ENCODE measurements at places on chromosomes 11 and 22.
A peak's percentile ranks its signal among the peaks of the same experiment; 100 is the strongest.

GRCh38 chr11:104570078-104570701, 328.1 kb downstream of the CASP12 start:
- no peak for DNase-seq

DNA sequence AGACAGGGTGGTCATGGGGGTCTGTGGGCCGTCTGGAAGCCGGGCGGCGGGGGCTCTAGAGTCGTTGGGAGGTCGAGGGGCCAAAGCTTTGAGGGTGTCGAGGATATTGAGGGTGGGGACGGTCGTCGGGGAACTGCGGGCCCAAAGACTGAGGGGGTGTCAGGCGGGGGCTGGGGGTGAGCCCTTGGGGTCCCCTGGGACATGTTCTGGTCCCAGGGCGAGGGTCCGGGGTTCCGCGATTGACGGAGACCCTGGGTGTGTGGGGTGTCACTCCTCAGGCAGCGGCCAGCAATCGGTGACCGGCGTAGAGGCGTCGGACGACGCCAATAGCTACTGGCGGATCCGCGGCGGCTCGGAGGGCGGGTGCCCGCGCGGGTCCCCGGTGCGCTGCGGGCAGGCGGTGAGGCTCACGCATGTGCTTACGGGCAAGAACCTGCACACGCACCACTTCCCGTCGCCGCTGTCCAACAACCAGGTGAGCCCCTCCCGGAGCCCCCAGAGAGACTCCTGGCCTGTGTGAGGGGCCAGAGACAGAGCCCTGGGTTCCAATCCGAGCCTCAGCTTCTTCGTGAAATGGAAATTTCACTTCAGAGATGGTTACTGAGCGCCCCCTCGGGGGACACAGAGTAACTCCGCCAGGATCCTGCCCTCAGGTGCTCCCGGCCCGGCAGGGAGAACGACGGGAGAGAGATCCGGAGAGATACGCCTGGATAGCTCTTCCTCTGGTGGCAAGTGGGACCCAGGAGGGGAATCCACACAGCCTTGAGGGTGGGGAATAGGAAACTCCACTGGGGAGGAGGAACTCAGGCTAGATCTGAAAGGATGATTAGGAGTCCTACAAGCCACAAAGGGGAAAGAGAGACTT, 714 bp downstream of the SDF2L1 start:
- no peak for DNase-seq

GRCh38 chr22:18059991-18060390, 17.8 kb upstream of the PEX26 start:
- DNase-seq = no peak

DNA sequence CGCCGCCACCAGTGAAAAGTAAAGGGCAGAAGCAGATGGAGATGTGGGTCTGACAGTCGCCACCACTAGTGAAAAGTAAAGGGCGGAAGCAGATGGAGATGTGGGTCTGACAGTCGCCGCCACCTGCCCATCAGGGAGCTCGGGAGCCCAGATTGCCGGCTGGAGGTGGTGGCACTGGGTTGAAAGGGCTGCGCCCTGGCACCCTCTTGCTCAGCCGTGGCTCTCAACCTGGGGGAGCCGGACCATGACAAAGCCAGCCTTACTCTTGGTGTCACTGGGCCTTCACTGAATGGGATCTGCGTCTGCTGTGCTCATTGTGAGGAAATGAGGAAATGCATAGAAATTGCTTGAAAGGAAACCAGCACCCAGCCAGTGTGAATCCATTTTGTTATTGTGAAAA, 36.3 kb downstream of the AP2A2 start:
- DNase-seq = no peak

- no peak for DNase-seq
Measured at GRCh38 chr22:49334449-49334789, 493.3 kb downstream of the BRD1 start.

GRCh38 chr11:70240337-70240736, 30.2 kb upstream of the PPFIA1 start:
- DNase-seq = no peak

GRCh38 chr11:66907751-66908630, 50.2 kb downstream of the PC start:
- no peak for DNase-seq

DNA sequence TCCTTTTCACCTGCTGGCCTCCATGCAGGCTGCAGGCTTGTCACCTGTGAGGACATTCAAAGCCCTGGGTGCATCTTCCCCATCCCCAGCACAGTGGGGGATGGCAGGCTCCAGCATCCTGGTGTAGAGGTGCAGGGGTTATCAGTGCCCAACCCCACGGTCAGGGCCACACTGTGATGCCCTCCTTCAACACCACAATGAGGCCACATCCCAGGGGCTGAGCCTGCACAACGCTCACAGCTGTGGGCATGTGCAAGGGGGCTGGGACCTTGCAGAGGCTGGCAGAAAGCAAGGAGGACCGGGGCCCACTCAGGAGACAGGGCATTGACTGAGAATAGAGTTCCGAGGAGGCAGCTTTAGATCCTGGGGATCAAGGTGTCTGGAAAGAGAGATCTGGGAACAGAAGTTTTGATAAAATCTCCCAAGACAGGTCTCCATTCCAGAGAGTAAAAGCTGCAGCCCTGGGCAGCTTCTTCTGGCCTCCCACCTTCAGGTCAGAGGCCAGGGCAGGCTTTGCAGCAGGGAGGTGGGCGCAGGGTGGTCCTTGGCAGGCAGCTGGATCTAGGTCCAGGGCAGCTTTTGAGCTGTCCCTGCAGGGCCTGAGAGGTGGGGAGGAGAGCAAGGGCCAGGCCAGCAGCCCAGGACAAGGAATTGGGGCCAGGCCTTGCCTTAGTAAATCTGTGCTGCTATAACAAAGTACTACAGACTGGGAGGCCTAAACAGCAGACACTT, 250.8 kb upstream of the B3GAT1 start:
- no peak for DNase-seq

GRCh38 chr11:118530683-118531596, at the start of gene TMEM25:
TMEM25 (plus strand) TSS chr11:118531192; CDS start chr11:118531802, 610 bp downstream.
- peak; percentile 44 for DNase-seq

GRCh38 chr22:29380032-29380781, 8.2 kb downstream of the AP1B1 start:
- no peak for DNase-seq

DNA sequence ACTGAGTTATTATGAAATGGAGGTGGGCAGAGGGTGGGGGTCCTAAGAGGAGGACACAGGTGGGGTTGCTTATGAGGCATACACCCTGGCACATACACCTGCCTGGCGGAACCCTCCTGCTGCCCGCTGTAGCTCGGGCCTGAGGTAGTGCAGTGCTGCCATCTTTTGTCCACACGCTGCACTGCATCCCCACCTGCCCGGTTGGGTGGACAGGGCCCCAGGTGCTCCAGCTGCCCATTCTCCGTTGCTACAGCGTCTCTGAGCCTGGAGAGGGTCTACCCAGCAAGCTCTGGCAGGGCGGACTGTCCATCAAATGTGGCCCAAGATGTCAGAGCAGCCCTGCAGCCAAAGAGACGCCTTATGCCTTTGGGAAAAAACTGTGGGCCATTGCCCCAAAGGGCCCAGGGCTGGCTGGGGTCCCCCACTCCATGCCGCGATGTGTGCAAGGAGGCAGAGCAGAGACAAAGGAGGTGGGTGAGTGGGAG, 131.2 kb downstream of the BUD13 start:
- DNase-seq = no peak

DNA sequence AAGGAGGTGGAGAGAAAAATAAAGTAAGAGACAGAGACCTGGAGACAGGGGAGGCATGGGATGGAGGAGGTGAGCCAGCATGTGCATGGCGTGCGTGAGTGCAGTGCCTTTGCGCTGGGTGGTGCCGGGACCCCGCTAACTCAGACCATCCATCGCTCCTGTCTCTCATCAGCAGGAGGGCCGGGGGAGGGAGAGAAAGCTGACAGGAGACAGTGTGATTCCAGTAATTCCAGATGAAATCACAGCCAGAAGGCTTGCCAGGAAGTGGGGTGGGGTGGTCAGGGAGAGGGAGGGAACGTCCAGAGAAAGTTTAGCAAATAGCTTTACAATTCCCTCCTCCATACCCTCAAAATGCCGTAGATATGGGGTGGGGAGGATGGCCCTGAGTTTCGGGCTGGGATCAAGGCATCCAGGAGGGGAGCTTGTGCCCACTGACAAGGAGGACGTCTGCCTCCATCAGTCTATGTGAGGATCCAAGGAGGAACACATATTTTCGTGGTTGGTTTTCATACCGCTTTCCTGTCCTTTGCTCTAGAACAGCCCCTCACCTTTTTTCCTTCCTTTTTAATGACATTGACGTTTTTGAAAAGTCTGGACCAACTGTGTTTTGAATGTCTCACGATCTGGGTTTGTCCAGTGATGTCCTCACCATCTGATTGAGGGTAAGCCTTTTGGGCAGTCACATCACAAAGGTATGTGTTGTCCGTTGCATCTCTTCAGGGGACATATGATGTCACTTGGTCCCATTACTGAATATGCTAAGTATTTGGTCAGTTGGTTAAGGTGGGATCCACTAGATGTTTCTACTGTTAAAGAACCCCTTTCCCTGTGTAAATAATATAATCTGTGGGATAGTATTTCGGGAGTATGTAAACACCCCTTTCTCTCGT, 567.3 kb downstream of the MIAT start:
- no peak for DNase-seq

DNA sequence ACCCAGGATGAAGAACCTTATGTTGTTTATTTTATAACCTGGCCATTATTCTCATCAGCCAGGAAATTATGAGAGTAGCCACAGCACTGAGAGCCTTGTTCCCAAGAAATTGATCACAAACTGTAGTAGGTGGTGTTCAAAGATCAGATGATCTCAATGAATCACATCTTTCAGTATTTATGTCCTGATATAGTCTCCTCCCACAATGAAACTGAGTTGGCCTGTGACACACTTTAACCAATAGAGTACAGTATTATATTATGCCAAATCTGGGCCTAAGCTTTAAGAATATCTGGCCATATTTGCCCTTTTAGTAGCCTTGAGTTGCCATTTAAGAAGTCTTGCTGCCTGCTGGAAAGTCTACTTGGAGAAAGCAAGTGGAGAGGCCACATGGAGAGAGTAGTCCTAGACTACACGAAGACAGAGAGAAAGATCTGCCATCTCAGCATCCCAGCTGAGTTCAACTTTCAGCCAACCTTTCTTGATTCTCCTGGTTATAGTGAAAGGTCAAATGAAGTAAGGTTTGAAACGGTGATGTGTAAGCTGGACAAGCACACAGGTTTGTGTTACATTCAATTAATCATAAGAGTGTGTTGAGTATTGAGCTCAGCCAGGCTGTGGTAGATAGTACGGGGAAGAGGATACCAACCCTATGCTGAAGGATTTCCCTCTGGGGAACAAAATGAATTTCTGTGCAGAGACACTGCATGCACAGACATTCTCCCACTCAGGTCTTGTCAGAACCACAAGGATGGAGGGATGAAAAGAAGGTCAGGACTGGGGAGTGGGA, 561.8 kb downstream of the SOX6 start:
- no peak for DNase-seq

DNA sequence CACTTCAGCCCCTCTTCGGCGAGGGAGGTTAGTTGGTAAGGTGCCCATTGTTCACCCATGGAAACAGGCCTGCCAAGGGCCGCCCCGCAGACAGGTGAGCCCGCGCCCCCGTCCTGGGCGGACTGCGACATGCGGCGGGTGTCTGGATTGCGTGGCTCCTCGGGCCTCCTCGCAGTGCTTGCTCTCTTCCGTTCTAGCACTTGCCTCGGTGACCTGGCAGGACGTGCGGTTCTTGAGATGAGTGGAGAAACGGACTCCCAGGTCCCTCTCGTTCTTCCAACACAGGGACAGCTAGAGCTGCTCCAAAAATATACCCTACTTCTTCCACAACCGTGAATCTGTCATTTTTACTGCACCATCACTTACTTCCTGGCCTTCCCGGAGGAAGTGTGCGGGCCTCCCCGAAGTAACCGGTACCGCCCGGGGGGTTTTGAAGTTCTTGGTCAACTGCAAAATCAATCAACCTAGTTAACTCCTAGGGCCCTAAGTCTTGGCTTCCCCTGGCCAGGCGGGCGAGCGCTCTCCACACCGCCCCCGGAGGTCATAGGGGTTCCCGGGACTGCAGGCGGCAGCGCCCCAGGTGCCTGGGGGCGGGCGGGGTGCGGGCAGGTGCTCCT, 745 bp upstream of the ZBTB44 start:
- DNase-seq = no peak

GRCh38 chr11:69905611-69906452, 86.6 kb upstream of the FGF3 start:
- no peak for DNase-seq

DNA sequence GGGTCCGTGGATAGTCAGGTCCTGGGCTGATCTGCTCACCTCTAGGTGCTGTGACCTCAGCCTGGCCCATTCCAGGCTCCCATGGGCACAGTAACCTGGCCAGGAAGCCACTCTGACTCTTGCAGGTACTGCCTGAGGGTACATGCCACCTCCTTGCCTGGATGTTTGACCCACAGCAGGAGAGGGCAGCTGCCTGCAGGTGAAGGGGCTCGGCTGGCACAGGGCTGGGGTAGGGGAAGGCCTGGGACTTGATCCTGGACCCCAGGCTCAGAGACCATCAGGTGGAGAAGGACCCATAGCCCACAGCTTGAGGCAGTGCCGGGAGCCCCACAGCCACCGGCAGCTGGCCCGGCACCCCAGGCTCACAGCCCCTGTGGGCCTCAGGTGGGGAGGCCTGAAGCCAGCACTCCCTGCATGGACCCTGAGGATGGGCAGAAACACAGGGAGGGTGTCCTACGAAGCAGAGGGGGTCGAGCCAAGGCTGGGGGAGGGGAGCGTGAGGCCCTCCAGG, 2.7 kb downstream of the LRRC56 start:
- no peak for DNase-seq

DNA sequence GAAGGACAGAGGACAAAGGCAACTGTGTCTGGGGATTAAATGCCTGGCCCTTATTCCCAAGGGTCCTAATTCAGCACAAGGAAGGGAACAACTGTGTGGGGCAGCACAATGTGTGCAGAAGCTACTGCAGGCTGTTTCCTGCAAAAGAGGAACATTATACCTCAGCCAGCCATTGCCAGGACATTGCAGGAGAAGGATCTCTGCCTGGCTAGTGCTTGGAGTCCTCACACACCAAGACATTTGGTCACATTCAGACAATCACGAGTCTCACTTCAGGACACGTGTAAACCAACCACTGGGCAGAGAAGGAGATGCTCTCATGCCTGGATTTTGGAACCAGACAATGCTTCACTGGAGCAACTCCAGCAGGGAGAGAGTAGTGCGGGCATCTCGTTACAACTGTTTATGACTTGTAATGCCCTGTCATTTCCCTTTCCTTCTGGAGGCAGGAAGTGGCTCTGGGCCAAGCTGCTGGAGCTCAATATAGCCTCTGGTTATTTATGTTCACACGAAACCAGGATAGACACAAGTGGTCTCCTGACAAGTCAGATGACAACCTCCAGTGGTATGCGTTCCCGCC, 23.9 kb upstream of the ZC3H12C start:
- no peak for DNase-seq

DNA sequence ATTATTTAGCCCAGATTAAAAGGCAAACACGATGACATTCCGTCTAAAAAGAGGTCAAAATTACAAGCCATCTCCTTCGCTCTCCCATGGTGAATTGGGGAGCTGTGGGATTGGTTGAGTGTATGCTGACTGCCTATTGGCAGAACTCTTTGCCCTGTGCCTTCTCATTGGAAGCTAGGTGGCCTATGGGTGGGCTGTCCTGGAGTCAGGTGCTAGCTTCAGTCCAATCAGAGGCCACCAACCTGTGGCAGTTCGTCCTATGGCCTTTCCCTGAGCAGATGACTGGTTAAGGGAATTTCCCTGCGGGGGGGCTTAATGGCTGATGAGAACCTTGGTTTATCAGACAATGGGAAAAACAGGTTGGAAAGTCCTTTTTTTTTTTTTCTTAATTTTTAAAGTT, 3.2 kb upstream of the MTMR3 start:
- DNase-seq = no peak
